ENCODE measurements at places on chromosomes 1 and 21.

DNA sequence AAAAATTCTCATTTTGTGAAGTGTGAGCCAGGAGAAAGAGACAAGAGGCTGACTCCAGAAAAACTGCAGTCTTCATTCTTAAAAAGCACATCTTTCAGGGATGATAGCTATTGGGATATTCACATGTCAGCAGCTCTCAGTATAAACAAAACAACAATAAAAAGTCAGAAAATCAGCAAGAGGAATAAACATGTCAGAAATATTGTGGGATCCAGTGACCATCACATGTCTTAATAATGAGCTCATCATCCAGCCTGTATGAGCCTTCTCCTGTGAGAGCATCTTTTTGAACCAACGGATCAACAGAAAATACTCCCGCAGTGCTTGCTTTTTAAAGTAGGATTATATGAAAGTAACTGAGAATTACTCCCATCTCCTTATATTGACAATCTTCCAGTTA, 241.6 kb downstream of the SMYD3 start:
- no peak for DNase-seq

DNA sequence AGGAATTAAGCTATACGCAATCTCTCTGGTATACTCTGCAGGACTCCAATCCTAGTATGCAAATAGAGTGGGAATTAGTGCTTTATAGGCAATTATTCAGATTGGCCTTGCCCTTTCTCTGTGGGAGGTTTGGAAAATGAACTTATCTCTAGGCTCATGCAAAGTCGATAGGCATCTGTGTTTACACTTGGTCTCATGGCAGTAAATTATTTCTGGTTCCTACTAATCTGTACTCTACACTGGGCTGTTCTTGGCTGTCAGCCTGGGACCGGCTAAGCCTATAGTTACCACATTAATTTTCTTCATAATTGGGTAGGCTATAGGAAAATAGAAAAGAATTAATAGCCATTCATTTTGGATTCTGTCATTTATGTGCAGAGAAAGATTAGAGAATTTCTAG, 544.6 kb downstream of the AMY1C start:
- DNase-seq: no peak

GRCh38 chr1:176691251-176692228, 228.6 kb downstream of the PAPPA2 start:
- no peak for DNase-seq

DNA sequence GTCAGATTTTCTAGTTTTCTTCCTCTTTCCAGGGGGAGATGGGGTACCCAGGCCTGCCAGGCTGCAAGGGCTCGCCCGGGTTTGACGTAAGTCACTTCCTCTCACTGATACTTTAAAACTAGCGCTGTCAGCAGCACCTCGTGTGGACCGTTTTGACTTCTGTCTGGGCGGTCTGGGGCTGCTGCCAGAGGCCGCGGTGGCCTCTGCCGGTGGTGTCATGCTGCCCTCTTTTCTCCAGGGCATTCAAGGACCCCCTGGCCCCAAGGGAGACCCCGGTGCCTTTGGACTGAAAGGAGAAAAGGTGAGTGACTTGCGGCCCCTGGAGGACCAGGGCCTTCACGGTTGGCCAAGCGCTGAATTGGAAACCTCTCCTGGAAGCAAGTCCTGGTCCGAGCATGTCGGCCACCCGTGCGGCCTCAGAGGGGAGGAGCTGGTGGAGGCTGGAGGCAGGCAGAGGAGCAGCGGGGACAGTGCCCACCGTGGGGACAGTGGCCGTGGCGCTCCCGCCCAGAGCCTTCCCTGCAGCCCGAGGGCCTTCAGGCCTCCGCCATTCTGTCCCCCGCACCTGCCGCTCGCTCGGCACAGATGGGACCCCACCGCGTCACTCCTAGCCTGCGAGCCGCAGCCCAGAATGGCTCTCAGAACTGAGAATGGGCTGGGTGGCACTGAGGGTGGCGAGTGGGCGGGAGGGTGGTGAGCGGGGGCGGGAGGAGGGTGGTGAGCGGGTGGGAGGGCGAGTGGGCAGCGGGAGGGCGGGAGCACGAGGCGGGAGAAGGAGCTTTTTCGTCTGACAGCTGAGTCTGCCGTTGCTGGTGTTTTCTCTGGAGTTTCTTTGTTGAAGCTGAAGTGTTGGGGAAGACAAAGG, 9.4 kb downstream of the COL6A1 start:
- no peak for DNase-seq

GRCh38 chr1:226919587-226919986, 20.5 kb upstream of the COQ8A start:
- DNase-seq: no peak

- no peak for DNase-seq
Measured at GRCh38 chr1:181135815-181136737, 47.6 kb downstream of the IER5 start.

- no peak for DNase-seq
Measured at GRCh38 chr1:89670163-89670562, 37.2 kb downstream of the LRRC8C start.

GRCh38 chr1:19411612-19412011, 73.7 kb downstream of the CAPZB start:
- no peak for DNase-seq

DNA sequence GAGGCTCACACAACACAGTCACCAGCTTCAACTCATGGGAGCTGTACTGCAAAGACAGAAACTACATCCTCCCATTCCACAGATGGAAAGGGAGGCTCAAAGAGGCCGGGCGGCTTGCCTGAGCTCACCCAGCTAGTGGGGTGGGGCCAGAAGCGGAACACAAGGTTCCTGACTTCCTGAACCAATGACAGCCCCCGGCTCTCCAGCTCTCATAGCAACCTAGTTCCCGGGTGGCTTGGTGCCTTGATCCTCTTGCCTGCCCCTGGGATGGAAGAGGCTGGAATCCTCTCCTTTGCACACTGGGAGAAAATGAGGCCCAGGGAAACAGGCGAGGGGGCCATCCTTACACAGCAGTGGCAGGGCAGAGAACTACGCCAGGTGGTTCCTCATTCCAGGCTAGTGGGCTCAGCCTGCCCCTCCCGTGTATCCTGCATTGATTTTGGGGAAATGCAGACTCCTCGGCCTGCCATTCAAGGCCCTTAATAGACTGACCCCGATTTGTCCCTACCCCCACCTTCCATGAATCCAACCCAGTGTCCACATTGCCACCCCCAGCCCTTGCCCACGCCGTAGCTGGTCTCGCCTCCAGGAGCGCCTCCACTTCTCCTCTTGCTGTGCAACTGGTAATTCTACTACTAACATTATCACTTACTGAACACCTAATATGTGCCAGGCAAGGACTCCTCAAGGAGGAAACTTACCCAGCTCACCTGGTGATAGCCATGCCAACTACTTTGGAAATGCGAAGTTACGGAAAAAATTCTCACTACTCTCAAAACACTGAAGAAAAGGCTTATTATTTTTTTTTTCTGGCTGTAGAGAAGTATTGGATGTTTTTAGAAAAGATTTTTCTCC, 5.0 kb downstream of the RAP1GAP start:
- no peak for DNase-seq

GRCh38 chr1:93704052-93704451, 22.4 kb upstream of the BCAR3 start:
- DNase-seq: no peak

GRCh38 chr1:19436716-19437476, 48.4 kb downstream of the CAPZB start:
- DNase-seq: no peak

GRCh38 chr1:21871943-21872342, 59.9 kb downstream of the LDLRAD2 start:
- DNase-seq: no peak

GRCh38 chr1:35079003-35079930, at the start of gene ZMYM1:
ZMYM1 (plus strand) TSS chr1:35079385; CDS start chr1:35093988, 14,603 bp downstream.
- DNase-seq: peak; percentile 67

DNA sequence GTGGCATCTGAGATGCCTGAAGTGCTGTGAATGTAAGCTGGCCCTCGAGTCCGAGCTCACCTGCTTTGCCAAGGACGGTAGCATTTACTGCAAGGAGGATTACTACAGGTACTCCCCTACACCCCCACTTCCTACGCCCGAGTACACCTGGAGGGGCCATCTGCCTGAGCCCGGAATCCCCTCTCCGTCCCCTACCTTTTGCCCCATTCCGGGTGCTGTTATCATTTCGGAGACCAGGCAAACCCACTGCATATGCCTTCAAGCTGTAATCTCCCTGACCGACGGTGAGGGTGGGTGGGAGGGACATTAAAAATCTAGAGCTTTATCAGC, 2.9 kb downstream of the LHX9 start:
- DNase-seq: no peak

DNA sequence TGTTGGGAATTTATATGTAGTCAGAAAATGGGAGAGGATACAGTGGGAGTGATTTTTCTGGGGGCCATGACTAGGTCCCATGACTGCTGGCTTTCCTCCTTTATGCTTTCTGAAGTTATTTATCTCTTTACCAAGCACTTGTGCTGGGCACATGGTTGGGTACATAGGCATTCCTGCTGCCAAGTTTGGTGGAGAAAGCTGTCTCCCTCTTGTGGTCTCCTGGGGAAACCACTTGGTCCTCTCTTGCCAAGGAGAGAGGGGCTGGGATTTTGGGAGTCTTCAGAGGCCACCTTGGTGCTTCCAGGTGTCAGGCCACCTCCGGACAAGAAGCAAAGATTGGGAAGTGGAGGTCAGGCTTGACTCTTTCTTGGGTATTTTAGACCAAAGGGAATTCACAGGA, 120.2 kb upstream of the KCNE2 start:
- peak; percentile 1 for DNase-seq

- DNase-seq: no peak
Measured at GRCh38 chr21:46394595-46395104, 64.0 kb upstream of the DIP2A start.

GRCh38 chr1:90708236-90708786, 8.8 kb downstream of the BARHL2 start:
- DNase-seq: no peak

- no peak for DNase-seq
Measured at GRCh38 chr1:78490861-78491450, at the start of gene PTGFR. PTGFR (plus strand) TSS chr1:78490974; CDS start chr1:78492744, 1,770 bp downstream.

GRCh38 chr21:25637851-25638659, 1.0 kb upstream of the JAM2 start:
- DNase-seq: no peak

DNA sequence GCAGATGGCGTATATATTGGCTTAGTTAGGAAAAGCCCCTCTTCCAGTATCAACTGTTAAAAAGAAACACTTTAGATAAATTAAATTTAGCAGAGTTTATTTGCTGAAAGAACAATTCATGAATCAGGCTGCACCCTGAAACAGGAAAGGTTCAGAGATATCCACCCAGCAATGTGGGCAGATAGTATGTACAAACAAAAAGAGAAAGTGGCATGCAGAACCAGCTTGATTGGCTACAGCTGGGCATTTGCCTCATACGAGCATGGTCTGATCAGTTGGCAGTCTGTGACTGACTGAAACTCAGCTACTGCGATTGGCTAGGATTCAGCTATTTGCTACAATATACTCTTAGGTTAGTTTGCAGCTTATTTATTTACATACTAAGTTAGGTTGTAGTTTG, 98.2 kb downstream of the ZC3H11B start:
- no peak for DNase-seq

DNA sequence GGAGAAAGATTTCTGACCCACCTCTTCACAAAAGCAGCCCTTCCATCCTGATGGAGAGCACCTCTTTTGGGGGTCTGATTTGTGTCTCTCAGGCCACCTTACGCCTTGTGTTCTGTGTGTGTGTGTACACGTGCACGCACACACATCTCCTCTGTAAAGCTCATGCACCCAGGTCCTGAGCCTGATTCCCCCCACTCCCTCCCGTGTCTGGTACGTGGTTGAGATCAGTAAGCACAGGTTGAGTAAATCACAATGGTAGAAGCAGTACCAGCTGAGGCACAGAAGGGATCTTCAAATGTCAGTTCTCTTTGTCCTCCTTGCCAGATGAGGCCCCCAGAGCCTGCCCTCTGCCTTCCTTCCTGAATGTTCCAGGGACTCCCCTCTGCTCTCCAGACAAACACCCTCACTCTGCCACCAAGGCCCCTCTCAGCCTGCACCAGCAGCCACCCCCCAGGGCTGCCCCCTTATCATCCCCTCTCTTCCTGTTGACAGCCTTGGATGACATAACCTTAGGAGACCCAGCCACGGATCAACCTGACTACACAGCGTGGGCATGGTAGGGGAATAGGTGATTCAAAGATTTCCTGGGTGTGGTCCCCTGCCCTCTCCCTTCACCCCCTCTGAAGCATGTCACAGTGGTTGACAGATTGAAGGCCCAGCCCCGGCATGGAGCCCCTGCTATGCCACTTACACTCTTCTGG, 112.8 kb downstream of the HIVEP3 start:
- peak; percentile 35 for DNase-seq

DNA sequence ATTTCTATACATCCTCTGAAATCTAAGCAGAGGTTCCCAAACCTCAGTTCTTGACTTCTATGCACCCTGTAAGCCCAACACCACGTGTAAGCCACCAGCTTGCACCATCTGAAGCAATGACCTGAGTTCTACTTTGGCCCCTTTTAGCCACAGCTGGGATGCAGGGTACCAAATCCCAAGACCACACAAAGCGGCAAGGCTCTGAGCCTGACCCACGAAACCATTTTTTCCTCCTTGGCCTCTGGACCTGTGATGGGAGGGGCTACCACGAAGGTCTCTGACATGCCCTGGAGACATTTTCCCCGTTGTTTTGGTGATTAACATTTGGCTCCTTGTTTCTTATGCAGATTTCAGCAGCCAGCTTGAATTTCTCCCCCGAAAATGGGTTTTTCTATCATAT, 38.8 kb downstream of the STXBP3 start:
- DNase-seq: no peak

GRCh38 chr1:10629816-10630571, 155.2 kb downstream of the PEX14 start:
- no peak for DNase-seq
